ENCODE measurements at places on chromosomes 12 and 14. TPM values are rescaled to one million over a fixed set of nuclear protein-coding genes. Genes with fewer than 3 reads are reported as not detected.

DNA sequence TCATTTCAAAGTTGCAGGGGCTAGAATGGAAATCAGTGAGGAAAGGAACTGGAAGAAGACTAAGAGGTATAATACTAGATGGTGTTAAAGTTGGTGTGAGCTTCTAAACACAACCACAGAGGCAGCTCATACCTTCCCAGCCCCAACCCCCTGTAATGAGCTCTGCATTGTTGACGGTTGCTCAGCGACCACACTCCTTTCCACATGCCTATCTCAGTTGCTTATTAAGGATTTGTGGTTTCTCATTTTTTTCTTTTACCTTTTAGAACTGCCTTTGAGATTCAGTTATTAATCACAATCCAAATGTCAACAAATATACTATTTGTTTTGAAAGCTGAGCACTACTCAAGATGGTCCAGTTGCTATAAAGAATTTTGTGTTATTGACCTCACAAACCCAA, 62.1 kb upstream of the KIF21A start:
- no peak for DNase-seq

GRCh38 chr12:3458041-3458440, 33.0 kb upstream of the PRMT8 start:
- DNase-seq, result no peak

DNA sequence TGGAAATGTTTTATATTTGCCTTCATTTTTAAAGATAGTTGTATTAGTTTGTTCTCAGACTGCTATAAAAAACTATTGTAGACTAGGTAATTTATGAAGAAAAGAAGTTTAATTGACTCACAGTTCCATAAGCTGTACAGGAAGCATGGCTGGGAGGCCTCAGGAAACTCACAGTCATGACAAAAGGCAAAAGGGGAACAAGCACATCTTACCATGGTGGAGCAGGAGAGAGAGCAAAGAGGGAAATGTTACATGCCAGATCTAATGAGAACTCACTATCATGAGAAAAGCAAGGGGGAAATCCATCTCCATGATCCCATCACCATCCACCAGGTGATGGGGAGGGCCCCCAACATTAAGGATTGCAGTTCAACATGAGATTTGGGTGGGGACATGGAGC, 35.5 kb upstream of the UNC79 start:
- DNase-seq, result no peak

- DNase-seq, result no peak
These were observed 594.4 kb downstream of the FLRT2 start for GRCh38 chr14:86124328-86124727.

DNA sequence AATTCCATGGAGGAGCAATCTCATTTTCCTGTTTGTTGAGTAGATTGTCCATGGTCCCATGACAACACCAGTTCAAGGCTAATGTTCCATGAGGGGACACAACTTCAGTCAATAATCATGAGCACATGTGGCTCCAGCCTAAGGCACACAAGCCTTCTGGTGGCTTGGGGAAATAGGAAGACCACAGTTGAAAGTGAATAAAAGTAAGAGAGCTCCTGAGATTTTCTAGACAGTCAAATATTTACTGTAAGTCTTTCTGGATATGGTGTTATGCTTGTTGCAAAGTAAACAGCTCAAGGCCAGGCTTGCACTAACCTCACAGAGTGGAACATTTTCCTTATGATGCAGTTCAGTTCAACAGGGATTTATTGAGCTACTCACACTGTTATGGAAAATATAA, 206.9 kb upstream of the SLC38A2 start:
- no peak for DNase-seq

DNA sequence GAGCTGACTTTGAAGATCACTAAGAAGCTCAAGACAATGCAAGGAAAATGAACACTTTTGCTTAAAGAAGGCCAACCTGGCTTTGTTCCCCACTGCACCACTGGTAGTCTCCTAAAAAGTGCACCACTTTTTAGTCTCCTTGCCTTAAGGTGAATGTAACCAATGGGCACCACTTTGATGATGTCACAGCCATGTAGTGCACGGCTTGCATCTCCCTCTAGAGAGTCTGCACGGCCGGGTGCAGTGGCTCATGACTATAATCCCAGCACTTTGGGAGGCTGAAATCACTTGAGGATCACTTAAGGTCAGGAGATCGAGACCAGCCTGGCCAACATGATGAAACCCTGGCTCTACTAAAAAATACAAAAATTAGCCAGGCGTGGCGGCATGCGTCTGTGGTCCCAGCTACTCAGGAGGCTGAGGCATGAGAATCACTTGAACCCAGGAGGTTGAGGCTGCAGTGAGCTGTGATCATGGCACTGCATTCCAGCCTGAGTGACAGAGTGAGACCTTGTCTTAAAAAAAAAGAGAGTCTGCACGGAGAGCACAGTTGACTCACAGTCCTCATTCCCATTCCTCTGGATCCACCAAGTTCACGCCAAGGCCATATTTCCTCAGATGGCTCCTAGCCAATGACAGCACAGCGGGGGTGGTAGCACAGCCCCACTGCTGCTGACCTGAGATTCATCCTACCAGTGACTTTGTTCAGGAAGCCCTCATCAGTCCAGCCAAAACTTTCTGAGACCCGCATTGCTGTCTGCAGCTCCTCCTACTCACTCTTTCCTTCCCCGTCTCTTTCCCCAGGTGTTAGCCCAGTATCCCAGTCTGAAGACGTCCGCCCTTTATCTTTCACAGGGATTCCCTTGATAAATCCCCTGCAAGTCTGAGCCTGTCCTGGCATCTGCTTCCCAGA, 16.5 kb upstream of the IFT81 start:
- DNase-seq, result no peak

DNA sequence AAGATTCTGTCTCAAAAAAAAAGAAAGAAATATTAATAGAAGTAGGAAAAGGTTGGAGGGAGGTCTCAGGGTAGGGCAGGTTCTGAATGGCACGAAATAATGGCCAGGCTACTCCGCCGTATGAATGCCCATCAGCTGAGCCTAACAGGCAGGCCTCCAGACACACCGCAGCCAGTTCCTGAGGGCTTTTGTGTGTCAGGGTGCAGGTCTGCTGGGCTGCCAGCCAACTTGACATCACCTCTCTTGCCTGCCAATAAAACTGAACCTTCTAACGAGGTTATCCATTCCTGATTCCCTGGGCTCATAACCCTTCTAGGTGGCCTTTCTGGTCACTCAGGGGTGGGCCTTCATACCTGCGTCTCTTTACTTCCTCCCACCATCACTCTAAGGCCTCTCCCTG, 3.0 kb downstream of the IFI27 start:
- no peak for DNase-seq

GRCh38 chr14:93936245-93936644, 9.1 kb downstream of the FAM181A start:
- DNase-seq, result no peak

DNA sequence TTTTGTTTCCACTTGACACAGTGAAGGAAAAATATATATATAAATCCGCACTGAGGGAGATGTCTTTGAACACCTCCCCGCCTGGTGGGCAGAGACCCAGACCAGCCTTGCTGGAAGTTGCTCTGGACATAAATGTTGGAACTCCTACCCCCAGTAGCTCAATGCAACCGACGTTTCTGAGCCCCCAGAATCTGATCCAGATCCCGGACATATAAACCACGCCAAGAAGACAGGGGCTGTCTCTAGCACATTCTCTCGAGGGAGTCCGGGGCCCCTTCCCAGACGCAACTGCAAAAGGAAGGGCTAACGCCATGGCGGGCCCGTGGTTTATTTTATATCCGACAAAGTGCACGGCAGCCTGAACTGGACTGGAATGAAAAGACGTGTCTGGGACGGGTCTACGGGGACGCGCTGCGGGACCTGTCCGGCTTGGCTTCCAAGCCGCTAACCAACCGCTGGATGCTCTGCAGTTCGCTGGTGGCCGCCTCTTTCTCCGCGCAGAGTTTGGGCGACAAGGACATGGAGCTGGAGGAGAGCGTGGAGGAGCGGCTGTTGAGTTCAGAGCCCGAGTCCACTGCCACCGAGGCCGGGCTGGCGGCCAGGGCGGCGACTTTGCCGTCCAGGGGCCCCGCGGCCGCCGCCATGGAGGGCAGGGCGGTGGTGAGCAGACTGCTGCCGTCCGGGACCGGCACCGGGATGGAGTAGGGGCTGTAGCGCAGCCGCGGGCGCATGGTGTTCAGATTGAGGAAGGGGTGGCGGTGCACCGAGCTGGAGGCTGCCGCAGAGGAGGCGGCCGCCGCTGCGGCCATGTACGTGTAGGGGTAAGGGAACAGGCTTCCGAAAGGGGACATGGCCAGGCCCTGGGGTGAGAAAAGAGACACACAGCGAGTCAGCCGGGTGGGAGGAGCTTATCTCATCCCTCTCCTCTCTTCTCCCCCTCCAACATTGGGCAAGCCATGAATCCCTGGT, 12.2 kb downstream of the TBX3 start:
- DNase-seq, result no peak

DNA sequence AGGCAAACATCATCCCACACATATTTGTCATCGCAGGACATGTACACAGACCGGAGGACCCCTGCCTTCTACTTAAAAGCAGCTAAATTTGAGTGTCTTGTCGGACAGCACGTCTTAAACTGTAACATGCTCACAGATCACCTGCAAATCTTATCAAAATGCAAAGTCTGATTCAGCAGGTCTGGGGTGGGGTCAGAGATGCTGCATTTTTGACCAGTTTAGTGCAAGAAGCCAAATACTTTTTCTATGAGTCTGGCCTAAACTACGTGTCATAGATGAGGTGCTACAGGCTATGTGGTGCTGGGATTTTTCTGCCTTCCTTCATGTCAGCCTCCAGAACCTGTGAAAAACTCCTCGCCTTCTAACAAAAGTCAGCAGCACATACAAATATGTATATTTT, 178.8 kb upstream of the LHX5 start:
- DNase-seq, result no peak

GRCh38 chr12:57616383-57617101, 5.3 kb downstream of the ARHGEF25 start:
- no peak for DNase-seq

GRCh38 chr14:73661872-73662271, 17.1 kb downstream of the DNAL1 start:
- DNase-seq, result no peak

- DNase-seq, result no peak
These were observed 96.8 kb downstream of the TXNDC16 start for GRCh38 chr14:52455291-52456088.

DNA sequence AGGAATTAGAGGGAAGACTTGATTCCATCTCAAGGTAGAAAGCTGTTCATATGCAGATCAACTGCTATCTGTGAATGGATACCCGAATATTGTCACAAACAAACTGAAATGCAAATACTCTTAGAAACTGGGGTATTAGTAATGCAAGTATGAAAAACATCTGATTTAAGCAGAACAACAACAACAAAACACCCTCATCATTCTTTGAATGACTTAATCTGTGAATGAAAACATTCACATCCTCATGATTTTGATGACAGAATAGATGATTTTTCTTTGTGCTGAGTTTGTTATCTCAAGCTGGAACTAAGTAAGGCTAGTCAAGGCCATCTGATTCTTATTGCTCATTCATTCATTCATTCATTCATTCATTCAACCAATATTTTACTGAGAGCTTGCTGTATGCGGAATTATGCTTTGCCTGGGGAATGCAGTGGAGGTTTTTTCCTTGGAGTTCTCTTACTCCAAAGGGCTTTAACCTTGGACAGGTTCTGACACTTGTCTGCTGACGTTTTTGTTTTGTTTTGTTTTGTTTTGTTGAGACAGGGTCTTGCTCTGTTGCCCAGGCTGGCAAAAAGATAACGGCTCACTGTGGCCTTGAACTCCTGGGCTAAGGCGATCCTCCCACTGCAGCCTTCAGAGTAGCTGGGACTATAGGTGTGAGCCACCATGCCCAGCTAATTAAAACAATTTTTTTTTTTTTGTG, 23.3 kb downstream of the OR10G3 start:
- DNase-seq, result no peak

DNA sequence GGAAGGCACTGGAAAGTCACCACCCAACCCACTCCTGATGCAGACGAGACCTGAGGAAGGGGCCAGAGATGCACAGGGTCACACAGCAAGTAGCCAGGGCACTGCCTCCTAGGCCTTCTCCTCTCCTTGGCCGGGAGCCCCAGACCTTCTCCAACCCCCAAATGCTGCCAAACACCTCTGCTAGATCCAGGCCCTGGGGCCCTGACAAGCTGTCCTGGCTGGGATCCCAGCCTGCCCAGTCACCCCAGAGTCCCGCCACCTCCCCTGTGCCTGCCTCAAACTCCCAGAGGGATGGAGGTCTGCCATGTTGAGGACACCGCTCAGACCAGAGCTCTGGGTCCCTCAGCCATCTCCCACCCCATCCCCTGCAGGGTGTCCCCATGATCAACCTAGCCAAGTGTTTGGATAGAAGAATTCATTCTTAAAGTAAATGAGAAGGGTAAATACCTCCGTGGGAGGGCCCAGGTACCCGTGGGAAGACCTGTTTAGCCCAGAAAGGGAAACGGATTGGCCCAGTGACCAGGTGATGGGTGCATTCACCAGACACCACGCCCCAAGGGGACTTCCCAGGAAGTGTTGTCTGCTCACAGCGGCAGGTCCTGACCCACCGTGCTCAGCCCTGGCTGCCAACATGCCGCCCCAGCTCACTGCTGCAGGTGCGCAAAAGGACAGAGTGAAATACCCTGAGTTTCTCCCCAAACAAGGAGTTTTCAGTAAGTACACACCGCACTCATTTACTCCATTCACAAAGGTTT, 4.6 kb upstream of the DIO3 start:
- no peak for DNase-seq

GRCh38 chr12:21118760-21119159, 12.2 kb upstream of the SLCO1B1 start:
- no peak for DNase-seq

GRCh38 chr12:3431686-3432085, 59.3 kb upstream of the PRMT8 start:
- no peak for DNase-seq

- no peak for DNase-seq
These were observed 37.1 kb downstream of the LMO3 start for GRCh38 chr12:16568873-16569272.

DNA sequence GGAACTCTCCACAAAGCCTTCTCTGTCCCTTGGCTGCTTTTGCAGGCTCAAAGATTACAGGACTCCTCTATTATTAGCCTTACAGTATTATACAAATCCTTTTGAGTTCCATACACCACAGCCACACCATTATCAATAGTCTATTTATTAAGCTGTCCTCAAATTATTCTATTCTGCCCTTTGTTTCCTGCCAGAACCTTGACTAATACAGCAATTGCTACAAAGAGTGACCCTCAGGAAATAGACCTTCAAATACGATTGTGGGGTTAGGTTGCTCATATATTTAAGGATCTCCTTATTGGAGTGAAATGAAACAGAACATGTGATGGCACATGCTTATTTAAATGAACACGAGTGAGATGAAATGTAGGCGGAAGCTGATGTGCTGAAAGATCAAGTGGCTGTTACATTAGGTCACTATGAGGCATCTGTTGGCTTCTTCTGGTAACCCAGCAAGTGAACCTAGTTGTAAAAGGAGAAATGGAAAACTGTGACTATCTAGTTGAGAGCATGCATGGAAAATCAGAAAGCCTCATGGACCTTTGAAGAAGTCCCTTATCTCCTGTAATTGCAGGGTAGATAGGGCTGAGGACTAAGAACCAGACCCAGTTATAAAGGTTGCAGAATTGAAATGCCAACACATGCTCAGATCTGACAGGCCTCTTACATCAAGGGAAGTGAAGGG, 75.5 kb downstream of the AVPR1A start:
- DNase-seq, result no peak

The TRPV4 gene
- 16.5 TPM for polyA plus RNA-seq

The RIMBP2 gene
- 46.5 TPM for polyA plus RNA-seq

The BCL7A gene
- polyA plus RNA-seq, result 37.9 TPM

The ALDH2 gene
- 91.9 TPM for polyA plus RNA-seq

The C14orf132 gene
- polyA plus RNA-seq, result 30.2 TPM

The SIX4 gene
- polyA plus RNA-seq, result 8.6 TPM

The TAS2R19 gene
- polyA plus RNA-seq, result 1.9 TPM

The ZC3H10 gene
- 5.8 TPM for polyA plus RNA-seq

The NID2 gene
- 109 TPM for polyA plus RNA-seq

The PRH2 gene
- polyA plus RNA-seq, result 0.50 TPM

The DIO2 gene
- polyA plus RNA-seq, result 0.45 TPM
